Non-pigmented ciliary epithelial cell (primary cell): ENCODE measurements at places on chromosomes 7 and 10.
A peak's percentile ranks its signal among the peaks of the same experiment; 100 is the strongest.

DNA sequence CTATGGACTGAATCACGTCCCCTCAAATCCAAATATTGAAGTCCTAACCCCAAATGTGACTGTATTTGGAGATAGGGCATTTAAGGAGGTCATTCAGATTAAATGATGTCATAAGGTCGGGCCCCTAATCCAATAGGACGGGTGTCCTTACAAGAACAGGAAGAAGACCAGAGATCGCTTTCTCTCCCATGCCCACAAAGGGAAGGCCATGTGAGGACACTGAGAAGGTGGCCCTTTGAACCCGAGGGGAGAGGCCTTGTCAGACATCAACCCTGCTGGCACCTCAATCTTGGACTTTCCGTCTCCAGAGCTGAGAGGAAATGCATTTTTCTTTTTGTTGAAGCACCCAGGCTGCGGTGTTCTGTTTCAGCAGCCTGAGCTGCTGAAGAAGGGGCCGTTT is 72.3 kb upstream of the KLF6 start:
- no peak for DNase-seq

DNA sequence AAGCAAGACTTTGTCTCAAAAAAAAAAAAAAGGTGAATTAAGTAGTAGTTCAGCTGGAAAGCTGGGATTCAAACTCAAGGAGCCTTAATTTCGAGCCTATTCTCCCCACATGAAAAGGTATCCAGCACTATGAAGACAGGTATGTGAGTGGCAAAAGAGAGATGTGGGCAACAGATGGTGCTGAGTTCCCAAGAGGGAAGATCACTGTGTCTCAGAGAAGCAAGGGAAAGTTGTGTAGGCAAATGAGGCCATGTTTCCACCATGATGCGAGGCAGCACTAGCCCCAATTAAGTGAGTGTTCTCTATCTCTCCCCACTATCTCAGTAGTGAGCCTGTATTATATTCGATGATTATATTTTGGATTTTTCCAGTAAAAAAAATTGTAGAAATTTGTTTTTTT is 19.8 kb upstream of the ST7 start:
- no peak for DNase-seq

- no peak for DNase-seq
Measured at GRCh38 chr7:73907554-73908122, 46.7 kb downstream of the TMEM270 start.

- DNase-seq, result no peak
Measured at GRCh38 chr7:479115-479947, 40.3 kb downstream of the PDGFA start.

DNA sequence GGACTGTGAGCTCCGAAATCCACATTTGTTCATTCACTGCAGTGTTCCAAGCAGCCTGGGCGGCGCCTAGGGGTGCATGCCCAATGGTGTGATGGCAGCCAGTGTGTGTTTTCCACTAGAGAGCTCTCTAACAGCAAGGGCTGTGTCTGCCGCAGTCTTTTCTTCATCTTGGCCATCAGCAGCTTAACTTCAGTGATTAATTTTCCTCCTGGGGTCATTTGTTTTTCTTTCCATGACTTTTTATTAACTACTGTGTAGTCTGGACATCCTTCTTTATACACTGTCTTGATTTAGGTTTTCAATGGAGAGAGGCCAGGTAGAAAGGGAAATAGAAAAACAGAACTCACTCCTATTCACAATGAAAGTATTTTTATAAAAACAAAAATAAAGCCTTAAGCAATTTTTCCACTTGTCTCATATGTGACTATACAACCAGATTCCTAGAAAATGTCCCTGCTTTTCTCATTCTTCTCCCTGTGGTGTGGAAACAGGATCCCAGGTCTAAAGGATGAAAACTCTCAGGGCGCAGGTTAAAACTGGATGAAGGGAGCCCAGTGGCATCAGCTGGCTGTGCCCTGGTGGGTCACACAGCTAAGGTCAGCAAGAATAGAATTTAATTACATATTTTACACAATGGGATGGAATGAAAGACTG is 176.8 kb downstream of the PKD1L1 start:
- no peak for DNase-seq

GRCh38 chr7:50199824-50200223 is 104.7 kb upstream of the IKZF1 start:
- DNase-seq, result no peak

DNA sequence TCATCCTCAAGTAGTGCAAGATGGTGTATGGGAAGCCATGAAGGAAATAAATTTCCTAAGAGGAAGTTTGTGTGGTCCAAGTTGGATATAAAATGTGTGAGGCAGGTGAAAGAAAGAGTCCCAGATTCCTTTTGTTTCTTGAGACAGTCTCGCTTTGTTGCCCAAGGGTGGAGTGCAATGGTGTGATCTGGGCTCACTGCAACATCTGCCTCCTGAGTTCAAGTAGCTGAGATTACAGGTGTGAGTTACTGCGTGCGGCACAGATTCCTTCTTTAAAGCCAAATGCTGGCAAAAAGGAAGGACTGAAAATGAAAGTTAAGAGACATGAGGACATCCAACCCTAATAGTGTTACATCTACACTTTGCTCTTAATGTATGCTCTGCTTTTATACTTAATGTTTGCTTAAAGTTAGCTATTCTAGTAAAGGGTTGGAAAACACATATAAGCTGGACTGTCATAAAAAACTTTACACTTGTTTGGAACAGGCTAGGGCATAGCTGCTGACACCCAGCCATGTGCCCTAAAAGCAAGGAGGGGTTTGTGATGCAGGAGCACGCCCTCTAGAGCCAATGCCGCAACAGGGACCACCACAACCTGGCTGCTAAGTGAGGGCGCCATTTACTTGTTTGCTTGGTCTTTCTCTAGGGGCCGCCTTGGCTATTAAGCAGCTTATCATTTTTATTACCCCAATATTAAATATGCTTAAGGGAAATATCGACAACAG is 34.5 kb downstream of the CLEC2L start:
- no peak for DNase-seq

DNA sequence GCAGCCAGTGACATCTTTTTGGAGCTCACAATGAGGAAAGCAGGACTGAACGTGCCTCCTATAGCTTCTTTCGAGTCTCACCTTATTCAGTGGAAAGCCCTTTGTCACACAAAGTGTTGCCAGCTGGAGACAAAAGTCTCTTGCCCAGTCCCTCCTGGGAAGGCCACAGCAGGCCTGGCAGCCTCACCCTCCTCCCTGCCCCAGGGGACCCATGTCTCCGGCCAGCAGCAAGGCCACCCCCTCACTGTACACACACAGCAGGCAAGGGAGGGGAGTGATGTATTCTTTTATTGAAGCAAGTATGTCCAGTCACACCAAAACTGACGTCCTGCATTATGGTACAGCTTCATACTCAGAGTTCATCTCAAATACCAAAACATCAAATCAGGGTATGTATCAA is 56.0 kb downstream of the CSGALNACT2 start:
- DNase-seq, result no peak

GRCh38 chr10:71463111-71463510 is 66.4 kb downstream of the CDH23 start:
- DNase-seq, result no peak

DNA sequence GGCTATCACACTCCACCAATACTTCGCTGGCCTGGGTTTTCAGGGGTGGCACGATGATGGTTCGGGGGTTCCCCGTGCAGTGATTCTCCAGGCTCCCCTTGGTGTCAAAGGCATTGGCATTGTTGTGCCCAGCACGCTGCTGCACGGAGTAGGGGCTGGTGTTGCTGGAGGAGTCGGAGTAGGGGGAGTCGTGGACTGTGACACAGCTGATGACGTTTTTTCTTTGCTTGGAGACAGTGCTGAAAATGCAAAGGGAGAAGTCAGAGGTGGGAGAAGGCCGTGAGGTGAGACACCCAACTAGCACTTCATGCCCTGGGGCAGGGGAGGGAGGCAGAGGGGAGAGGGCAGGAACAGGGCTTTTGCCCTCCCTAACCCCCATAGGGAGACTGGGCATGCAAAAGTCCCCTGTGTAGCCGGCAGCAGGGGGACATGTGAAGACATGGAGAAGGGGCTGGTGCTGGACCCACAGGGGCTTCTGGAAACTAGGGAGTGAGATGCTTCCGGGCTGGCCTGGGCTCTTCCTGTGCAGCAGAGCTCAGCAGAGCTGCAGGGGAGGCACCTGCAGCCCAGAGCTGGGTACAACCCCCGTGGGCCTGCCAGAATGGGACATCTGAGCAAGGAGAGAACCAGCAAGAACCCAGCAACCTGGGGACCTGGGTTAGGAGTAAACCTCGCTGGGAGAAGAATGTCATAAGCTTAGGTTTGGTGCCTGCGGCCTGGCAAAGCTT is 60.5 kb downstream of the CLEC2L start:
- DNase-seq, result no peak

GRCh38 chr7:129864042-129864441 is 88.7 kb downstream of the UBE2H start:
- no peak for DNase-seq

GRCh38 chr7:867001-867405 is 9.4 kb upstream of the GET4 start:
- DNase-seq, result peak; percentile 64

DNA sequence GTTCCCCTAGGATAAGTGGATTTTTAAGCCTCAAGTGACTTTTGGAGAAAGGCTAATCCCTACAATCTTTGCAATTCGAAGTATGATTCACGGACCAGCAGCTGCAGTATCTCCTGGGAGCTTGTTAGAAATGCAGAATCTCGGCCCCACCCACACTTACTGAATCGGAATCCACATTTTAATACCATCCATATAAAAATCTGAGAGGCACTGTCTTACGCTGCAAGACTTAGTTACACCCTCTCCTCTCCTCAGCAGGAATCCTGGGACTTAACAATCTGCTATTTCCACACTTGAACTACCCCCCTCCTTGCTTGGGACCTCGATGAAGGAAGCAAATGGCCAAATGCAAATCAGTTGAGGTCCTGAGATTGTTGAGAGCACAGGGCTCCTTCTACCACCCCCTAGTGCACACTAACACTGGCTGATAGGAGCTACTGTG is 21.0 kb downstream of the ITPRIP start:
- DNase-seq, result no peak

- DNase-seq, result no peak
Measured at GRCh38 chr10:78291722-78292121, 258.1 kb downstream of the RPS24 start.

- DNase-seq, result no peak
Measured at GRCh38 chr10:82089327-82089726, 214.3 kb downstream of the NRG3 start.

GRCh38 chr10:128929767-128930166 is 537.3 kb upstream of the MGMT start:
- no peak for DNase-seq

DNA sequence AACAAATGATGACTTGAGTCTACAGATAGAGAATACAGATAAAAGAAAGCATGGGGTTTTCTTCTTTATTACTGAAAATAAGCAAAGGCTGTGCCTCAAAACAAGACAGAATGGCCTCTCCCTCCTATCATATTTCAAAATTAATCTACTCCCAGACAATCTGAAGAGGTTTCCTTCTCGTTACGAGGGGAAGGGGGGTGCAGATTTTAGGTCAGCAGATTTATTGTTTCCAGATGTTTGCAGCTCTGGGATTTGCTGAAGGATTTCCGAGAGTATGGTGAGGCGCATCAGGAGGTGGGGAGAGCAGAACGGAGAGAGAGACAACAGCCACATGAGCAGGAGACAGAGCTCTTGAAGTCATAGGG is 89.8 kb downstream of the KIAA1549 start:
- no peak for DNase-seq

DNA sequence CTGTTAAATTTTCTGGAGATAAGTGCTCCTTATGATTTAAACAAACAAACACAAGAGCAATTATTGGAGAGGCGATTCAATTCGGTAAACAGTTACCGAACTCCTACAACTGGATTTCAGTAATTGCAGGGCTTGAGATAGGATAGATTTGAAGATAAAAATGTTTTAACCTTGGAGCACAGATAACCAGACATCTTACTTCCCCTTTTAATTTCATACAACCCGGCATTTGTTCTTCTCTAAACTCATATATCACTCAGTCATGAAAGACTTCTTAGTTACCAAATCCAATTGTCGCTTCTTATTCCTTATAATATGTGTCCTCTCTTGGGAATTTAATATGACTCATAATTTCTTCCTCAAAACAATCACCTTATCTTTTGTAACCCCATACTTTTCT is 235.9 kb upstream of the CSTF2T start:
- no peak for DNase-seq

GRCh38 chr10:94223702-94224370 is 138.9 kb downstream of the NOC3L start:
- DNase-seq, result no peak

DNA sequence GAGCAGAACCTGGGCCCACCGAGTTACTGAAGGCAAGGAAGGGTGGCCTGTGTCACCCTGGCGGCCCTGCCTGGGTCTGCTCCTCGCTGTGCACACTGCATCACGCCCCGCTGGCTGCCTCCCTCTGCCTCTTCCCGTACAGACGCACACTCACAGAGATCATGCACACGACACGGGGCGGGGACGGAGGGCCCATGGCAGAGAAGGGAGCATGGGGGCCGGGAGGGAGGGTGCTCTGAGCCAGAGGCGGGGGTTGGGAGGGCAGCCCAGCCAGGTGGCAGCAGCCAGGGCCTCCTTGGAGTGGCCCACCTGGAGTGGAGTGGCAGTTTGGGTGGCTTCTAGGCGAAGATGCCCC is 16.6 kb downstream of the BUD23 start:
- no peak for DNase-seq
